Activated T-cell treated with anti-CD3 and anti-CD28 coated beads for 48 hours (primary cell): ENCODE measurements at places on chromosomes 1 and 21.

DNA sequence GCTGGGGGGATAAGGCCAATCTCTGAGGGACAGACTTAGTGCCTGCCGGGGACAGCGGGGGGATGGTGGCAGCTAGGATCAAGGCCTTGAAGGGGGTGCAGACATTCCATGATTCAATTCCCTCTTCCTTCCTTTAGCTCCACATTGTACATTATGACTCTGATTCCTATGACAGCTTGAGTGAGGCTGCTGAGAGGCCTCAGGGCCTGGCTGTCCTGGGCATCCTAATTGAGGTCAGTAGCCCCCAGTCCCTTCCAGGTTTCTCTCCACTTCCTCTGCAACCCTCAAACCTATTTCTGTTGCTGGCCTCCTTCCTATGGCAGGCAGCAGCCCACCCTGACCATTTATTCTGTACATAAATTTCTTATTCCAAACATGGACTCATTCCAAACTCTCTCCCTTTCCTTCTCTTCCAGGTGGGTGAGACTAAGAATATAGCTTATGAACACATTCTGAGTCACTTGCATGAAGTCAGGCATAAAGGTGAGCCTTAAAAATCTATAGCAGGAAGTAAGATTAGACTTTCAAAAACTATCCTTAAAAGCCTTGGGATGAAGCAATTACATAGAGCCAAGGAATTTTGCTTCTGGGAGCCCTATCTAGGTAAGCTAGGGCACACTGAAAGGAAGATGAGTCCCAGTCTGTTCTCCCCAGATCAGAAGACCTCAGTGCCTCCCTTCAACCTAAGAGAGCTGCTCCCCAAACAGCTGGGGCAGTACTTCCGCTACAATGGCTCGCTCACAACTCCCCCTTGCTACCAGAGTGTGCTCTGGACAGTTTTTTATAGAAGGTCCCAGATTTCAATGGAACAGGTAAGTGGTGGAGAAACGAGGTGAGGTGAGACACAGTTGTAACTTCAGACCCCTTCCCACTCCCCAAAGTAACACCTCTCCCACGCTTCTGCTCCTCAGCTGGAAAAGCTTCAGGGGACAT lies 5.1 kb downstream of the CA14 start:
- no peak for DNase-seq

DNA sequence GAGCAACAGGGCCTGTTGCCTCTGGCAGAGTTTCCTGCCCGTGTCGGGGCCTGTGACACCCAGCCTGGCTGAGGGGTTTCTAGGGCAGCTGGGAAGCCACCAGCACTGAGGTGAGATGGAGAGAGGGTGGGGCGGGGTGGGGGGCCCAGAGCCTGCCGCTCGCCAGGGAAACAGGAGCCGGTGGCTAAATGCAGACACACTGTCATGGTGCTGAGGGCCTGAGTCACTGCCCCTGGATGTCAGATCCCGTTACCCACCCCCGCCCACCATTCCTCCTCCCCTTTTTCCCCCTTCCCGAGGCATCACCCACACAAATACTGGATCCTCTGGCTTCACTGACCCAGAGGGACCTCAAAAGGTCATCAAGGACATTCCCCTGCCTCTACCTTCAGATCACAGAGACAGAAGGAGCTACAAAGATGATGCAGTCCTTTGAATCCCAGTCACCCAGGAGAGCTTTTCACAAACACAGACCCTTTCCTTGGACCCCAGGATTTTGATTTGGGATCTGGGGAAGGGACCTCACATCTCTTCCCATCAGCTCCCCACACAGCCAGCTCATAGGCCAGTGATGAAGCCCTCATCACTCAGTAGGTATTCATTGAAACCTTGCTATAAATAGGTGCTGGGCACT lies 1.9 kb upstream of the HSPB7 start:
- no peak for DNase-seq

GRCh38 chr1:203537806-203538464 lies 44.0 kb downstream of the OPTC start:
- DNase-seq: no peak

DNA sequence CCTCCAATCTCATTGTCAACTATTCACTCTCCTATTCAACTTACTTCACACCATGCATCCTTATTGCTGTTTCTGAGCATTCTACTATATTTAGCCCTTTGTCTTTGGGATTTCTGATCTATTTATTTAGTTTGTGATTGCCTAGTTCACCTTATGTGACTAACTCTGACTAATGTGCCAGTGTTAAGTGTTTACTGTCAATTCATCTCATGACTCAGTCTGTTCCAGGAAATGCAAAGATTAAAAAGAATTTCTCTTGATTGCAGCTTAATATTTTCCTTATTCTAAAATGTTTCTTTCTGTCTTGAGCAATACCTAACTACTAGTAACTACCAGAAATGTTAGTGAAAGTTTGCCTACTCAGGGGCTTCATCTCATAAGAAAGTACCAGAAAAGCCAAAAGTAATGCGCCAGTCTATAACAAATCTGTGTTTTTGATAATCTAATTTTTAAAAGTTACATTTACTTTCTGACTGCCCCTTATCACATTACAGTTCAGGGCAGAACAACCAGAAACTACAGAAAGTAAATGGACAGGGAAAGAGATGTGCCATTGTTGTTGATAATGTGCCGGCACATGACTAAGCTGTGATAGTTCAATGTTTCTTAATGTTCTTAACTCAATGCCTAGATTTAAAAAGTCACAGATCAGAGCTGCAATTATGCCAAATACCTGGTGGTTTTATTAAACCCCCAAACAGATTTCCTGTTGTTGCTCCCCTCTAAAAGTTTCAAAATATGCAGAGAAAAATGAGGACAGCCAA lies 556.5 kb downstream of the PTBP2 start:
- DNase-seq: no peak

- no peak for DNase-seq
Observed at GRCh38 chr1:52674497-52675384, 23.4 kb downstream of the COA7 start.

DNA sequence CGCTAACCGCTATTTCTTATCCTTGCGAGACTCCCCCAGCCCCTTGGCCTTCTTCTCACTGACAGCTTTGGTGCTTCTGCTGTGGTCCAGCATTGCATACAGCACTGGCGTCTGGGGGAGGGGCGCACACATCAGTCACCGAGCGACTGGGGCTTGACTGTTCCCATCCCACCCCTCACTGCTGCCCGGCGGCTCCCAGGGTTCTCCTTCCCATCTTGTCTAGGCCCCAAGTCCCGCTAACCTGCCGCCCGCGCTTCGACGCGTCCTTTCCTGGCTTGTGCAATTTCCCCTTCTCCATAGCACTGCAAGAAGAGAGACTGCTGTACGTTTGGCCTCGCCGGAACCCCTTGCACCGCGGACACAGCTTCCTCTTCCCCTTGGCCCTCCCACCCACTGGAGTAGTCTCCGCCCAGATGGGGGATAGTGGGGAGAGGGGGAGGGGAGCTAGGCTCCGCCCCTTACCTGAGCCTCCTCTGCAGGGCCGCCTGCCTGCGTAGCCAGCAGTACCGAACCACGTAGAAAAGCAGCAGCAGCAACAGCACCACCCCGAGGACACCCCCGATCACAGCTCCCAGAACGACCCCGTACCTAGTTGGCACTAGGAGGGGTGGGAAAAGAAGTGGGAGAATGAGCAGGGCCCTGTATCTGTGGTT lies 3.8 kb downstream of the MPZ start:
- peak; percentile 81 for DNase-seq

GRCh38 chr1:68046423-68046822 lies 4.0 kb downstream of the DIRAS3 start:
- DNase-seq: no peak

- no peak for DNase-seq
Observed at GRCh38 chr1:219220945-219221344, 47.3 kb downstream of the LYPLAL1 start.

GRCh38 chr1:27980216-27980845 lies 20.6 kb downstream of the XKR8 start:
- DNase-seq: no peak

GRCh38 chr1:10814976-10815857 lies 18.8 kb upstream of the CASZ1 start:
- DNase-seq: no peak

DNA sequence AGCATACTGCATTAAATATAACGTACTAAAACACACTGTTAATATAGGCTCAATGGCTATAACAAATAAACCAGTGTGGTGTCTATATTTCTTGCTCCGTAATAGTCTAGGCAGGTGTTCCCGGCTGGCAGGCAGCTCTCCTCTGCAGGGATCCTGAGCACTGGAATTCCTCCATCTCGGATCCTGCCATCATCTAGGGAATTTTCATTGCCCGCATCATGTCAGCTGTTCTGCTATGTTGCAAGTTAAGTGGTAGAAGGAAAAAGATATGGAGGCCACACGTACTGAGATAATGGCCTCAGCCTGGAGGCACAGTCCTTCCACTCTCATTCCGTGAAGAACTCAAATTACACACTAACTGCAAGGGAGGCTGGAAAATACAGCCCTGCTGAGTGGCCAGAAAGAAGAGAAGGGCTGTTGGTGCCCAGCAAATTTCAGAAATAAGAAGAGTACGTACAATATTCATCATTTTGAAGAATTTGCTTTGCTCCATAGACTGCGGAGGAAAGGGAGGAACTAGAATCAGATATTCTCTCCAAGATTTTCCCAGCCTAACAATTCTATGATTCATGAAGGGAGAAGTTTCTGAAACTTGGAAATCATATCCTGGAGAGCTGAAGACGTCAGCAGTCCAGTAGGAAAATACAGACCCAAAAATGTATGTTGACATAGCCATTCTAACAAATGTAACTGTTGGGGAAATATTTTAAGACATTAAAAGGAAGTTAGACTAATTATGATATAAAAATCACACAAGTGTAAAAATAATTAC lies 263.3 kb downstream of the MRPL39 start:
- DNase-seq: no peak

DNA sequence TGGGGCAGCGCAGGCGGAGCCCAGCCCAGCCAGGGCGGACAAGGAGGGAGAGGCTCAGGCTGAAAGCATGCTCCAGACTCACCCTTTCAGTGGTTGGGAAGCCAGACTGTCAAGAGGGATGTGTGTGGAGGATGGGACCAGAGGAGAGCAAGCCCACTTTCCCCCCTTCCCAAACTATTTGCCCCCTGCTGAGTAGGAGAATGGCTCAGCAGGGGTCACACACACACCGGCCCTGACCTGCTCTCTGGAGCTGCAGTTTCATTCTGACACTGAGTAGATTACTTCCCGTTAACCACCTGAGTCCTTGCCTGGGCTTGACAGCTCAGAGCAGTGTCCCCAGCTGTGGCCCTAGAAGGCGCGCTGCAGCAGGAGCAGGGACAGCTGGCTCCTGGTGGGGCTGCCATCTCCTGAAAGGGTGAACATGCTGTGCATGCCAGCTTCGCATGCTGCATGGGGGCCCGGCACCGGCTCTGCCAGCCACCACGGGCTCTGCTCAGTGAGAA lies 51.6 kb upstream of the CNTN2 start:
- no peak for DNase-seq

DNA sequence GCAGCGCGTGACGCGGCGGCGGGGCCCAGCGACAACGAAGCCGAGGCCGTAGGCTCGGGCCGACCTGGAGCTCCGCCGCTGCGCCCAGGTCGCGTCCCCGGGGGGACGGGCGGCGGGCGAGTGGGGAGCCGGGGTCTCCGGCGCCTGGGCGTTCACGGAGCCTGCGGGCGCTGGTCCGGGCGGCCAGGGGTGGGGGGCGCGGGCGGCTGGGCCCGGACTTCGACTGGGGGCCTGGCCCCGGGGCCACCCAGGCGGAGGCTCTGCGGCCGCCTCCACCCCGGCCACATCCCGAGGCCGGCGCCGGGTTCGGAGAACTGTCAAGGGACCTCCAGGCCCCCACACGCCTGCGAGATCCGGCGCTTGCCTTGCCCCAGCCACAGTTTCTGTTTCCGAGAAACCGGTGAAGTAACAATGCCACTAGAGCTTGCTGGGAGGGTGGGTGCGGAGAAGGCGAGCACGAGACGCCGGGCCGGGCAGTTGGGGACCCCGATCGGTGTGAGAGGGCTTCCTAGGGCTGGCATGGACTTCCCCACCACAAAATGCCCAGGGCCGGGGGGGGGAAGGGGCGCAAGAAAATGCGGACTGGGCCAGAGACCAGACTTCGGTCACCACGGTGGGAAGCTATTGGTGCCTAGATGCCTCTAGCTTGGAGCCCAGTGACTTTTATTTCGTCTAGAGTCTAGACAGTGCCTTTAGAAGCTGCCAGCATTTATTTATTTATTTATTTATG lies 501 bp downstream of the FBXO6 start:
- peak; percentile 45 for DNase-seq

GRCh38 chr1:162854245-162854882 lies 6.6 kb downstream of the CCDC190 start:
- peak; percentile 23 for DNase-seq

- no peak for DNase-seq
Observed at GRCh38 chr1:145962157-145963102, 1.9 kb downstream of the ANKRD34A start.

GRCh38 chr1:39525366-39526165 lies 34.1 kb downstream of the BMP8A start:
- peak; percentile 32 for DNase-seq

DNA sequence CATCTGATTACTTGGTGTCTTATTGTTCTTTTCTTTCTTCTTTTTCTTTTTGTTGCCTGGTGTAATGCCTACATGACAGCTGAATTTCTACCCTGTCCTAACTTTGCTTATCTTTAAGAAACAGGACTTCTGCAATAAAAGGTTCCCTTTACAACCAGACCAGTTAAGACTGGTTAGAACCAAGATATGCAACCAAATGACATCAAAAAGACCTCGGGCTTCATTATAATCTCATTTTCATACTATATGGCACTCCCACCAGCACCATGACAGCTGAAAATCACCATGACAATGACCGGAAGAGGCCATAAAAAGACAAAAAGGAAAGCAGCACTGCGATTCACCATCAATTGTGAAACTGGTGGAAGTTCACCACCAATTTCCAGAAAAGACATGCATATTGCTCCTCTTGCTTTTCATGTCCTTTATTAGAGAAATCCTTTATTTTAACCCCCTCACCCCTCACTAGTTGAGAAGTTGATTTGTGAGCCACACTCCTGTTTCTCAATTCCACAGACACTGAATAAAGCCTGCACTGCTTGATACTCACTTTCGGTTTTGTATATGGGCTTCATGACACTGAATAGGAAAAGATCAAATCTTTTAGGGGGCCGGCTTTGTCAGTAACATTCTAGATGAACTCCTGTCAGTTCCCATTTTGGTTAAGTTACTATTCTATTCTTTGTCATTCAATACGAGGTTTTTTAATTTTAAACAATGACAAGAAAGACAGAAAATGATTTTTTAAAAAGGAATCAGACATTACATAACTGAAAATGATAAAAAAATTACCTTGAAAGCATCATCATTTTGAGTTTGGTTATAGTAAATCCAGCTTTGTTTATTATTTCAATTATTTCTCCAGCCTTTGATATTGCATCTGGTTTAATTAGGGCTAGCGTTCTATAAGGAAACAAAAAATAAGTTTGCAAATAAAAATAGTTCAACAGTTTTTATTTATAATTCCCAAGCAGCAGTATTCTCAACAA lies 58.1 kb downstream of the NME7 start:
- DNase-seq: no peak
